ENCODE measurements at places on chromosomes 1 and 21. TPM values are rescaled to one million over a fixed set of nuclear protein-coding genes. Genes with fewer than 3 reads are reported as not detected.

- no peak for DNase-seq
Observed at GRCh38 chr21:19684328-19684727, 1280.7 kb upstream of the TMPRSS15 start.

- DNase-seq = no peak
Observed at GRCh38 chr1:81682490-81682889, 118.2 kb upstream of the ADGRL2 start.

DNA sequence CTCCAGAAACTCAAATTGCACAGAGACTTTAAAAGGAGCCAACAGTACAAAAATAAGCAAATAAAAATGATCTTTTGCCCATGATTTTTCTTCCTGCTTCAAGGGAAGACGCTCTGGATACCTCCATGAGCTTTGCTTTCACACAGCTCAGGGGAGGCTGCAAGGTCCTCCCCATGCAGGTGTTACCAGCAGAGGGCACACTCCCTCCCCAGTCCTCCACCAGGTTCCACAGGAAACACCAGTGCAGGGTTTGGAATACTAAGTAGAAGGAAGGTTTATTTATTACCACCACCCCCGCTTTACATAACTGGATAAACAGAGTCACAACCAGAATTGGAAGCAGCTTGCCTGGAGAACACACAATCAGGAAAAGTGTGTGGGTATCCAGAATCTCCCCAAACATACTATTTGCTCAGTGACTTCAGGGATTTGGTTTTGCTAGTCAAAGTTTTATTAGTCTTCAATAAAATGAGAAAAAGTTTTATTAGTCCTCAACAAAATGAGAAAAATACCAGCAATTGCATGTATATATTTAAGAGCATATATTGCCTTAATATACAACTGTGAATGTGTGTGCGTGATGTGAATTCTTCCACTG, 37.3 kb downstream of the HSD3B1 start:
- DNase-seq = no peak

The KCNJ9 gene
- not detected for total RNA-seq

DNA sequence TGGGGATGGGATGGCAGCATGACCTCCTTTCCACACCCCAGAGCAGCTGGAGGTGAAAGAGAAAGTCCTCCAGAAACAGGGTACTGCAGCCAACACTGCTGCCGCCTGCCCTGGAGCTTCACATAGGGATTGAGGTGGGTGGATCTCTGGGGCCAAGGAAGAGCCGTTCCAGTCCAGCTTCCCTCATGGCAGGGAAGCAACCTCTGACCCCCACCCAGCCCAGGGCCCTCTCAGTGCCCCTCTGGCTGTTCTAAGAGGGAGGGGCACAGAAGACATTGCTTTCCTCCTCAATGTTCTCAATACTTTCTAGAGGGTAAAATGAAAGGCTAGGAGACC, 5.7 kb downstream of the KIF21B start:
- no peak for DNase-seq

DNA sequence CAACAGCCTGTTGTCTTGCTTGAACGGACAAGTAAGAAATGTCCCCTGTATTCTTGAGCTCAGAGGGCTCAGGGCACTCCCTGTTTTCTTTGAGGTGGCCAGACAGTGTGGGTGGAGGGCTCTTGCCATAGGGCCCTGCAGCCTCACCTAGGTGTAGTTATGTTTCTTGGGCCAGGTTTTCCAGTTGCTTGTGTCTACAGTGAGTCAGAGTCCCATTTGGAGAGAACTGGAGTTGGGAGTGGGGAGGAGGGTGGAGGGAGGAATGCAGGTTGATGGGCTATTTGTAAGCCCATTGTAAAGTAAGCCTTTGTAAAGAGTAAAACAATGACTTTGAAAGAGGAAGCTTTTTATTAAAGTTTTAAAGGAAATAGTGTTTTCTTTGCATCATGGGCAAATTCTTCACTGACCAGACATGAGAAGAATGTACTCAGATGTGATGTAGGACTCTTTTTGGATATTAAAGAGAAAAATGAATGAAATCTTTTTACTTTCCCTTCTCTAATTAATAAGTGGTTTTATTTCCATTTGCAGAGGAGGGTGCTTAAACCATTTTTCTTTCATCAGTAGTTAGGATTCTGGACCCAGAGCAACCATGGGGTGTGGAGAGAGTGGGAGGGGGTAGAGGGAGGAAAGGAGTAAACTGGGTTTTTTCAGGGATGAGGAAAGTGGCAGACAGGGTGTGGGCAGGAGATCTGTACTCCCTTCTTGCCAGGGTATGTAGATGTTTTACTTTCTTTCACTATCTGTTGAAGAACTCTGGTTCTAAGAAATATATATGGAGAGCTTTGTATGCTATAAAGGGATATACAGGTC, 45.1 kb upstream of the MACF1 start:
- DNase-seq = peak; percentile 30

The HHAT gene
- total RNA-seq = 5.3 TPM

GRCh38 chr1:150761801-150762200, 3.8 kb downstream of the CTSS start:
- no peak for DNase-seq

DNA sequence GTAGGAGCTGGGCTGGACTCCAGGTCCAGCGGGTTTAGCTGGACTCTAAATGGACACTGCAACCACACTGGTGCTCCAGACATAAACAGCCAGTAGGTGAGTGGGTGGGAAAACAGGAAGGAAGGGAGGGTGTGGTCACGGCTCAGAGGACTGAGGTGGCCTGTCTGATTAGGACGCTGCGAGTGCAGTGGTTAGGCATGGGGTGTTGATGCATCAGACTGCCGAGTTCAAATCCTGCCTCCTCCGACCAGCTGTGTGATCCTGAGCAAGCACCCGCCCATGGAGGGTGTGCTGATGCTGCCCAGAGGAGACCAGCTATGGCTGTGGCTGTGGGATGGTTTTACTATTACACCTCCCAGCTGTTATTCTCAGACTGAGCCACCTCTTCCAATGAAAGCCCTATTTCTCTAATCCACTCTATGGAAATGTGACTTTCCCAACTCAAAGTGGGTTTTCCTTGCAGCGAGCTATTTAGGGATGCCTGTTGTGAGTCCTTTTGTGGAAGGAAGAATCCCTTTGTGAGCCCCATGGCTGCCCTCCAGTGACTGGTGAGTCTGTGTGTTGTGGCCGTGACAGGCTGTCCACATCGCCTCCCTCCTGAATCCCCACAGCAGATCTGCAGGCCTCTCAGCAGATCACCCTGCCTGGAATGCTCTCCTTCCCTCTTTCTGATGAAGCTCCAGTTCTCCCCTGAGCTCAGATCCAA, 56.6 kb upstream of the EDN2 start:
- peak; percentile 26 for DNase-seq

DNA sequence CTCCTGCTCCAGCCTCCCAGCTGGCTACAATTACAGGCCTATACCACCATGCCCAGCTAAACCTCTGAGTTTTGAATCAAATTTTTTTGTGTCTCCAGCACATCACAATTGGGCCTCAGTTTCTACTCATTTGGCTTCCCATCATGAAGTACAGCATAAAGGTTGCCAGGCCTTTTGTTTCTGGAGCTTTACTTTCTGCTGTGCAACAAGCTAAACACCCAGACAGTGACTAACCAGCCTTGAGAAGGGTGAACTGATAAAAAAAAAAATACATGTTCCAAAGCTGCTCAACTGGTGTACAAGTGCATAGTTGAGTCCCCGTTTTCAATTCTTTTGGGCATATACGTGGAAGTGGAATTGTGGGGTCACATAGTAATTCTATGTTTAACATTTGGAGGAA, 25.1 kb downstream of the TIAM1 start:
- no peak for DNase-seq

The KRTAP7-1 gene
- total RNA-seq = not detected

- no peak for DNase-seq
Observed at GRCh38 chr21:30710499-30710898, 8.1 kb downstream of the KRTAP21-3 start.

- no peak for DNase-seq
Observed at GRCh38 chr1:35598895-35599294, 25.8 kb downstream of the TFAP2E start.

DNA sequence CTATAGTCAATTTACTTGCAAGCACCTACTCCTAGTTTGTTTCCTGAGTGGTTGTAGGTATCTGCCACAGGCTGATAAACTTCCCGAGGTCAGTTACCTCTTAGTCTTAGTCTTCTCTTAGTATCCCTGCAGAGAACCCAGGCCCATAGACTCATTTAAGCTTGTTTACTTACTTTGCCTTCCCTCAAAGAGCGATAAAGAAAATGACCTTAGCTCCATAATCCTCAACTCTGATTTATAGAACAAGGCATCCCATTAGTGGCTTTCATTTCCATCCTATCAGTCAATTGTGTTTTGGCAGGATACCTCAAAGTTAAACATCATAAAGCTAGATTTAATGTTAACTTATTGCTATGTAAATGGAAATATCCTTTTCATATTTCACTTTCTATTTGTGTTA, 119.7 kb downstream of the UCHL5 start:
- no peak for DNase-seq

DNA sequence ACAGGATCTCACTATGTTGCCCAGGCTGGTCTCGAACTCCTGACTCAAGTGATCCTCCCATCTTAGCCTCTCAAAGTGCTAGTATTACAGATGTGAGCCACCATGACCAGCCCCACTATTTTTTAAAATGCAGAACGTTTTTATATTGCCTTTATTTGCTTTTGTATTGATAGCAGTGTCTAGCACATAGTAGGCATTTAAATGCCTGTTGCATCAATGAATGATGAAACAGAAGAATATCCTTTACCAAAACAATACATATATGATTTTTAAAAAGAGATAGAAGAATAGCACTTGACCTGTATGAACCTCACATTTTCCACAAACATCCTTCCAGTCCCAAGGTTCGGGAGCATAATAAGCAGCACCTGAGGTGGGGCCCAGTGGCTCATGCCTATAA, 16.5 kb upstream of the FRRS1 start:
- DNase-seq = no peak

The UMODL1 gene
- total RNA-seq = not detected

The LCE2A gene
- total RNA-seq = not detected

The PROK1 gene
- not detected for total RNA-seq

The SLC6A17 gene
- total RNA-seq = 1.1 TPM

DNA sequence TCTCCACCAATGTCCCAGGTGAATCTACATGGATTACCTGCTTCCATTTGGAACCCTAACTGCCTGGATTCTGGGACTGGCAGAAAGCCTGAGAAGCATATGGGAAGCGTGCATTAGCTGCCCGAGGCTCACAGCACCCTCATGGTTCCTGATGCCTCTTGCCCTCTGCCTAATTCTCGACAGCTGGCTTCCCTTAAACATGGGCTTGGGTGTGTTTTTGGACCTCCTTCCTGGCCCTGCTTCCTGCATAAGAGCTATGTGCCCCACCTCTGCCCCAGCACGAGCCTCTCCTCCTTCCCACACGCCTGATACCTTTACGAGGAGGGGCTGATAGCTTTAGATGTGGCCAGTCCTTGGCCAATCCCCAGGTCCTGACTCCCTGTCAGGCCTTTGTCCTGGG, 152.4 kb upstream of the HMGB4 start:
- no peak for DNase-seq

- no peak for DNase-seq
Observed at GRCh38 chr21:31686272-31686915, 26.9 kb downstream of the SOD1 start.

DNA sequence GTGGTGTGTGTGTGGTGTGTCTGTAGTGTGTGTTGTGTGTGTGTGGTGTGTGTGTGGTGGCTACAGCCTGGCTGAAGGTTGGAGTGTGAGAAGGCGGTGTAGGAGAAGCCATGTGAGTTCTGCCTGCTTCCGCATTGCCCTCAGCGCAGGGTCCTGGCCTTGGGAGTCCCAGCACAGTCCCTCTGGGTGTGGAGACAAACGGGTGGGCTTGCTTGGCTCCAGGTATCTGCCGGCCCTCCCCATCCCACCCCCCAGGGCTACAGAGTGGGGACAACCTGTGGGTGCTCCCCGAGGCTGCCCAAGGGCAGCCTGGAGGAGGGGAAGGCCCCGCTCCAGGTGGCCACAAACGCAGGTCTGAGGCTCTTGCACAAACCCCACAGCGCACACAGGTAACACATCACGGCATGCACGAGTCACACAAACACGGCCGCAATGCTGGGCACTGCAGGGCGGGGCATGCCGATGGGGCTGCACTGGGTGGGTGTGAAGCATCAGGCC, 31.7 kb upstream of the ADARB1 start:
- DNase-seq = no peak

- no peak for DNase-seq
Observed at GRCh38 chr1:56977910-56978309, 12.1 kb upstream of the C8B start.

DNA sequence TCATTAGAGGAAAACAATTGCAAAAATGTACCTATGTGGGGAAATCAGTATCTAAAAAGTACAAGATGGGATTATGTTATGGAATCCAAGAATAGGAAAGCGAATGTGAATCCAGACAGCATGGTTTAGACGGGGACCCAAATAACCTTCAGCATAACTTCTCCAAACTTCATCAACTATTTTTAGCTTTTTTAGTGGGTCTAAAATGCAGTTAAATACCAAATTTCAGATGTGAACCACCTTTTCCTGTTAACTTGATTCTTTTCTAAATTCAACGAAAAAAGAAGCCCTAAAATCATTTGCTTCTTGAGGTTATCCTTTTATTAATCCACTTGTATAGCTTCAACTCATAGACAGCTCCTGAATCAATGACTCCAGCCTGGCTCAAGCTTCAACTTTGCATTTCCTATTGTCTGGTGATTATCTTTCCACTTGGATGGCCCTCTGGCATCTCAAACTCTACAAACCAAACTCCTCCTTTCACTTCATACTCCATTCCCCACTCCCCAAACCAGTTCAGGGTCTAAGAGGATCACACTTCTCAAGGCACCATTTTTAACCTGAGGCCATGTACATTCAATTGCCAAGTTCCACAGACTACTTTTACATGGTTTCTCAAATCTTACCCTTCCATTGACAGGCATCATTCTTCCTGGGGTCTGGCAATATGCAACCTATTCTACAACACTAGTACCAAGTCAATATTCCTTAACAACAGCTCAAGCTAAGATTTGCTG, 7.4 kb downstream of the ERRFI1 start:
- DNase-seq = no peak

The SCAMP3 gene
- total RNA-seq = 116 TPM

GRCh38 chr1:92762355-92762754, 22.6 kb downstream of the EVI5 start:
- DNase-seq = no peak

DNA sequence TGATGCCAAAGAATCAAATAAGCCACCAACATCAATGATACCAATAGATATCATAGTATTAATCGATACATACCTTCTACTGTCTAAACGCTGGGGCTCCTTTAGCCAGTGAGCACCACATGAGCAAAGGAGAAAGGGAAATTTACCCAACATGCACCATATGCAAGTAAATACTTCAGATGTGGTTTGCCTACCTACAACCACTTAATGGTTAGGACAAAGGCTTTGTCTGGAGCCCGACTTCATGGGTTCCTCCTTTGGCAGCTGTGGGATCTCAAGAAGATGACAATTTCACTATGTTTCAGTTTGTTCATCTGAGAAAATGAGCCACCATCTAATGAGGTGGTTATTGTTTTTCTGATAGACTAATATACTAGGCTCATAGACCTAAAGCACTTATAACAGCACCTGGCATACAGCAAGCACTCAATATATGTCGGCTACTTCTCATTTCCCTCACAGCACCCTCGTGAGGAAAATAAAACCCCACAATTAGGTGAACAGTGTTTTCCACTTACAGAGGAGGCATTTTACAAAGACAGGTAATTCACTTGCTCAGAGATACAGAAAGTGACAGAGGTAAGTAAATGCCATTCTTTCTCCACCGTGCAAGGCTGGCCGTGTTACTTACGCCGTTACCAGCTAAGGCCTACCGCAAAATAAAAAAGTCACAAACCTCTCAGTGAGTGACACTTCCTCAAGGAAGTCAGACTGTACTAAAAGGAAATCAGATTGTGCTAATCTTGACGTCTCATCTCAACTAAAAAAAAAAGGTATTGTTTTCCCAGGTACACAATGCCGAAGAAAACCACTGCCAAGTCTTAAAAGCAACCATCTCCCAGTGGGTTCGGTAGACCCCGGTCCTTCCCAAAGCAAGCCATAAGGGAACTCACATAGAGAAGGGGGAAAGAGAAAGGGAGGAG, 1.6 kb downstream of the TTC13 start:
- DNase-seq = no peak

Measured in MG63 (cell line).